Spinal cord (tissue), 10 donors: ENCODE measurements at places on chromosomes 5 and 9.

GRCh38 chr5:67493676-67494075 lies 297.1 kb upstream of the CD180 start:
- peak; percentile 61 for DNase-seq

DNA sequence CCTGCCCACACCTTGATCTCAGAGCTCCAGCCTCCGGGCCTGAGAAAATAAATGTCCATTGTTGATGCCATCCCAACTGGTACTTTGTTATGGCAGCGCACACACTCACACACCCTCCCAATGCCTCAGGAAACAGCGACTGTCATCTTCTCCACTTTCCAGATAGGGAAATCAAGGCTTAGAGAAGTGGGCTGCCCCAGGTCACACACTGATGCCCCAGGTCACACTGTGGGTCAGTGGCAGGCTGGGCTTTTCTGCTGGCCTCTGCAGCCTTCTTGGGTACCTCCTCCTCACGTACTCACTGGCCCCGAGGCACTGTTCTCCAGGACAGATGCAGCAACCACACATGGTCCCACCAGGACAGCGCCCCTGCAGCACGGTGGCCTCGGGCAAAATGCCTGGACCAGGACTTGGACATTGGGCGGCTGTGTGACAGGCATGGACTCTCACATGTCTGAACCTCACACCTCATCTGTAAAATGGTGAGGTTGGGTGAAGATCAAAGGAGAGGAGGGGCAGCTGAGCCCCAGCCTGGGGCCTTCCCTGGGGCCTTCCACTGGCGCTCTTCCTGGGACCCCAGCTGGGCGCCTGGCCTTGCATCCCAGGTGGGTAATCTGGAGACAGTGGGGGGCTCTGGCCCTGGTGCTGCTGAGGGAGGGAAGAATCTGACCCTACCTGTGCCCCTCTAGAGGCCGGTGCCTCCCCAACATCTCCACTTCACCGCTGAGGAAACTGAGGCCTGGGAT lies 156.0 kb downstream of the COL23A1 start:
- no peak for DNase-seq

DNA sequence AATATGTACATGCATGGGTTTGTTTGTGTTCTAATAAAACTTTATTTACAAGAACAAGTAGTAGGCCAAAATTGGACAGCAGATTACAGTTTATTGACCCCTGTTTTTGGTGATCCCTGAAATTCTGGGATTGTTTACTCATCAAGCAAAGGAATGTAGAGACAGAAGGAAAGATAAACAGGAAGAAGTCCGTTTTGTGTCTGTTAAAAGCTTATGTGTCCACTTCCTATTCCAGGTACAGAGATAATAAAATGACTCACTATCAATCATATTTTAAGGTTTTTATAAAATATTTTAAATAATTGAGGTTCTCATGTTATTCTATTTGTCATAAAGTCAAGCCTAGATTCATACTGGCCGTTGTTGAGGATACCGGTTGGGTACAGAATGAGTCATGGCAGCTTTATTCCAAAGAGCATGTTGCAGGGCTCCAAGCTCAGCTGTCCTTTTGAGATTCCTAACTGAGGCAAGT lies 214.9 kb upstream of the DAB2 start:
- no peak for DNase-seq

GRCh38 chr9:124871156-124871561 lies 9.2 kb downstream of the ARPC5L start:
- no peak for DNase-seq

- DNase-seq: no peak
Measured at GRCh38 chr9:108078811-108079210, 589.2 kb upstream of the KLF4 start.

- DNase-seq: no peak
Measured at GRCh38 chr9:110298043-110298605, 39.5 kb downstream of the TXNDC8 start.

- DNase-seq: no peak
Measured at GRCh38 chr9:113516840-113517577, 53.5 kb downstream of the RGS3 start.

DNA sequence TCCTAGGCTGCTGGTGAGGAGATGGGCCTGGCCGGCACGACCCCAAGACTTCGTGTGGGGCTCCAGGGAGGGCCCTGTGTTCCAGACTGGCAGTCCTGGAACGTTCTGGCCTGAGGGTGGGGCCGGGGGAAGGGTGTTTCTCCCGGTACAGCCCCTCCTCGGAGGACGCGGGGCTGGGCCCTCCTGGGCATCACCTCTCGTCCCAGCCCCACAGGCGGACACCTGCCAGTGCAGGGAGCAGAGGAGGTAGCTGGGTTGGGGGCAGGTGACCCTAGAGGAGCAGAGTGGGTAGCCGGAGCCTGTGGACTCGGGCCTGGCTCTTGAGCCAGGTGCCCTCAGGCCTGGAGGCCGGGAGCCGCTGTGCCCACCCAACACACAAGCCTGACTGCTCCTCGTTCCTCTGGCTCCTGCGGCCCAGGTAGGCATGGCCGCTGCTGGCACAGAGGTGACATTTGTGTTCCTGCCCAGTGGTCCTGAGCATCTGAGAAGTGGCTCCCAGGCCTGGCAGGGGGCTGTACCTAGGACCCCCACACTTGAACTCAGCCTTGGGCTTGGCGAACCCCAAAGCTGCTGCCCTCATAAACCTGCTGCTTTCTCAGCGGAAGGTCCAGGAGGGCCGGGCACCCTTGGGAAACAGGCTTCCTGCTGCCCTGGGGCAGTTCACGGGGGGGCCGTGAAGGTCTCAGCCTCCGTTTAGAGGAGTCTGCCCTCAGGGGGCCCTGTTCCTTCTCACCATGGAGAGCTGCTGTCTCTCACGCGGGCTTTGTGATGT lies 817 bp downstream of the SLC6A19 start:
- no peak for DNase-seq

DNA sequence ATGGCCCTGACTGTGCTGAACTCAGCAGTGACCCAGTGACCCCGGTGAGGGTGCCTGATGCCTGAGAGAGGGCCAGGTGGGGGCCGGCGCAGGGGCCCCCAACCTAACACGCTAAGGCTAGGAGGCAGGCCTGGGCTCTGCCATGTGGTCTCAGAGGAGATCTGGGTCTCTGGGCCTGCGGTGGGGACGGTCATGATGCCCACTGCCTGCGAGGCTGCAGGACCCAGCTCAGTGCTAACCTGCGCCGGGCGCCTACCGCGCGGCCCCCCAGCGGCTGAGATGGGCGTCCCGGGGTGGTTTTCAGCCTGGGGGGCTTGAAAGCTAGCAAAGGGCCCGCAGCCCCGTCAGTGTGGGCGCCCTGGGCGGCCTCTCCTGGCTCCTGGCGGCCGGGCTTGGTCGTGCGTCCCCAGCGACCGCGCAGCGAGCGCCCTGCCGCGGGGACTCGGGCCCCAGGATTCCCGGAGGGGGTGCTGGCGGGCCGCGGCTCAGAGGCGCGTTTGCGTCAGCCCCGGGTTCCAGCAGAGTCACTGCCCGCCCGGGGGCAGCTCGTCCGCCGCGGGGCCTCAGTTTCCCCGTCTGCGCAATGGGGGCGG lies 2.5 kb downstream of the EGFL7 start:
- DNase-seq: no peak

DNA sequence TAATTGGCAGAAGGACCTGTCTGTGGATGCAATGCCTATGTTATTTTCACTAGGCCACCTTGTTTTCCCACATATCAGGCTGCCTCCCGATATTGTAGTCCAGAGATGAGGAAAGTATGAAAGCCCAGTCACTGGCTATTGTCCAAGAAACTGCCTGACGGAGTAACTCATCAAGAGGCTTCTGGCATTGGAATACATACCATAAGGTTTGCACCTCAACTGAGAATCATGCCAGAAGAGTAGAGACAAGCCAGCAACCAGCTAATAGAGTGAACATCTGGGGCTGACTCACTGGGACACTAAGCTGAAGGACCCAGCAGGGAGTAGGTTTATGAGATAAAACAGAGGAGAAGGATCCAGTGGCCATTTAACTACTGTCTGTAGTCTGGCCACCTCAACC lies 137.2 kb upstream of the FST start:
- DNase-seq: no peak

DNA sequence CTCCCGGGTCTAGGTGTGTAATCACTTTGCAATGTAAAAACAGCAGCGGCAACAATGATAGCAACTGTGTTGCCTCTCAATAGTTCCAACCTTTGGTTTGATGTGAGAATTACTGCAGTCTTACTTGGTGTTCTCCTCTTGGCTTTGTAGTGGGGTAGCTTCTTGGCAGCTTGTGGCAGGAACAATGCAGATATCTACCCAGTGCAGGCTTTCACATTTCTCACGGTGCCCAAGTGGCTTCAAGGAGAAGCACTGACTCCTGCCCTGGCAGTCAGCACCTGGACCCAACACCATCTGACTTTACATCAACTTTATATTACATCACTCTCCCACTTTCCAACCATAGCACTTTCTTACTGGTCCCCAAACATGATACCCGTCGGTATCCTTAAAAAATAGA lies 28.4 kb upstream of the TIFAB start:
- DNase-seq: no peak

GRCh38 chr5:76475936-76476335 lies 72.9 kb downstream of the IQGAP2 start:
- no peak for DNase-seq

GRCh38 chr9:14270358-14271092 lies 43.4 kb downstream of the NFIB start:
- no peak for DNase-seq

DNA sequence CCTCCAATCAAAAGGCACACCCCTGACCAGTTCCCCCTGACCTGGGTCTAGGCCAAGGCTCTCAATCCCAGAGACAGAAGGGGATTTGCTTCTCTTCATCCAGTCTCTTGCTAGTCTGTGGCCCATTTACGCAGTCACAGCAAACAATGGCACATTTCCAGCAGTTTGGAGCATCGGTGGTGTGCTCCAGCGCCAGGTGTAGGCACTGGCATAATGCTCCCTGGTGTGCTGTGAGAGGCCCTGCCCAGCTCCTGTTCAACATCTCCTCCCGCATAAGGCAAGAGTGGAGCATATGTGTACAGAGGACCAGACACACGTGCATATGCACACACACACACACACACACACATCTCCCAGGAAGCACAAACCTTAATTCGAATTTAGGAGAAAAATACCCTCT lies 79.5 kb upstream of the ERCC6L2 start:
- DNase-seq: no peak

DNA sequence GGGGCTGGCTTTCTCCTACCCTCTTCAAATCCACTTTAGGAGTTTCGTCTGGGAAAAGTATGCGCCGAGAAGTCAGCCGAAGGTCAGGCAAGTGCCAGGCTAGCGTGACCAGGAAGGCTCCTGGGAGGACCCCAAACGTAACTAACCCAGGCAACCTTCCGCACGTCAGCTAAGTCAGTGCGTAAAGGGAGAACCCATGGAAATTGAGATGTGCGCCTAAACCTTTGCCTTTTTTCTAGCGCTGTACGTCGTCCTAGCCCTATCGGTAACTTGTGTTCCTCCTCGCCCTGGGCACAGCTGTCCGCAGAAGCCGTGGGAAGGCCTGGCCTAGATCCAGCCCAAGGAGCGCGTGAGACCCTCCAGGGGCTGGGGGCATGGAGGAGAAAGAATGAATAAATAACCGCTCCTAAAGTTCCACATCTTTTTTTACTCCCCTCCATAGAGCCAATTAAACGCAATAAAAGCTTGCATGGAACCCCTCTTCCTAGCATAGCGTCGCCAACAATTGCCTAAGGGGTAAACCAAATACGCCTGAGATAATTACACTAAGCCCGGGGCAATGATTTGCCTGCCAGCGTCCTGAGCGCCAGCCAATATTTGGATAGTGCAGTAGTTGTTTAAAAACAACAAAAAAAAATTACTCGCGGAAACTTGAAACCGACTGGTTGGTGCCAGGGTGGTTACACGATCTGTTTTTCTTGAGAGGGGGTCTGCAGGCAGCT lies 4.0 kb upstream of the FOXB2 start:
- no peak for DNase-seq

GRCh38 chr9:104784098-104784497 lies 20.2 kb downstream of the NIPSNAP3B start:
- DNase-seq: no peak

DNA sequence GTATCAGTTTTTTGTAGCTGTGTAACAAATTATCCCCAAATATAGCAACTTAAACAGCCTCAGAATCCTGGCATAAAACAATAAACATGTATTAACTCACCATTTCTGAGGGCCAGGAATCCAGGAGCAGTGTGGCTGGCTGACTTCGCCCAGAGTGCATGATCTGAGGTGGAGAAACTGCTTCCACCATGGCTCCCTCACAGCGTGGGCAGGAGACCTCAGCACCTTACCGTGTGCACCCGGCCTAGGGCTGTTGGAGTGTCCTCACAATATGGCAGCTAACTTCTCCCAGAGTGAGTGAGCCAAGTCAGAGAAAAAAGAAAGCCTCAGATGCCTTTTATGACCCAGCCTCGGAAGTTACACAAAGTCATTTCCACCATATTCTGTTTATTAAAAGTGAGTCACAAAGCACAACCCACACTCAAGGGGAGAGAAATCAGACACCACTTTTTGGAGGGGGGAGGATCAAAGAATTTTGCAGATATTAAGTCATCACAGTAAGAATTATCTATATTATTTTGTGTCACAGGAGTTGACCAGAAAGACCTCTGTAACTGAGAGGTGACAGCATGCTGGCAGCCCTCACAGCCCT lies 59.6 kb downstream of the TSTD2 start:
- DNase-seq: no peak

DNA sequence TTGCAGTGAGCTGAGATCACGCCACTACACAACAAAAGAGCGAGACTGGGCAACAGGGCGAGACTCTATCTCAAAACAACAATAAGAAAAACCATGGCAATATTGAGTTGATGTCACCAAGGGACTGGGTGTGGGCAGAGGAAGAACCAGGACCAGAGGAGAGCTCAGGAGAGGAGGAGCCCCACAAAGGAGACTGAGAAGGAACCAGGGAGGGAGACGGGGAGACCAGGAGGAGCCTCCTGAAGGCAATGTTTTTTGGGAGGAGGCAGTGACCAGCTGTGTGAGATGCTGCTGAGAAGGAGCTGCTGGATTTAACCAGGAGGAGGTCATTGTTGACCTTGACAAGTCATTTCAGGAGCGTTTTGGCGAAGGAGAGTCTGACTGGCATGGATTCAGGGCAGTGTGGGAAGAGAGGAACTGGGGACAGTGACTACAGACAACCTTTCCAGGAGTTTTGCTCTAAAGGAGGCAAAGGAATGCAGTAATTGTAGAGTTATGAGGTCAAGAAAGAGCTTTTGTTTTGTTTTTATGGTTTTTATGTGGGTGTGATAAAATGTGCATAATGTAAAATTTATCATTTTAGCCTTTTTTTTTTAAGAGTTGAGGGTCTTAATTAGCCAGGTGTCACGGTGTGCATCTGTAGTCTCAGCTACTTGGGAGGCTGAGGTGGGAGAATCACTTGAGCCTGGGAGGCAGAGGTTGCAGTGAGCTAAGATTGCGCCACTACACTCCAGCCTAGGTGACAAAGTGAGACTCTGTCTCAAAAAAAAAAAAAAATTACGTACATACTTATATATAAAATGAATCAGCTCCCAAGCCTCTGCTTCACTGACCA lies 17.9 kb downstream of the TRUB2 start:
- no peak for DNase-seq

DNA sequence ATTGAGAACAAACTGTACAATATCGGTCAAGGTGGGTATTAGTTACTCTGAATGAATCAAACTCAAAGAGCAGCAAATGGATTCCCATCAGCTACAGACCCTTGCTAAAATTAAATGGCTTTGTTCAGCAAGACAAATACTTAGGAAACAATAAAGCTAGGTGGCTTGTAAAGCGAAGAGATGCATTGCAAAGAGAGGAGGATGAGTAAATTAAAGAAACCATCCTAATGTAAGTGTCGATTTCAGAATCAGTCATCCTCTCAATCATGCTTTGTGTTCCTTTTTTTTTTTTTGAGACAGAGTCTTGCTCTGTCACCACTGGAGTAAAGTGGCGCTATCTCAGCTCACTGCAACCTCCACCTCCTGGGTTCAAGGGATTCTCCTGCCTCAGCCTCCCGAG lies 359.2 kb upstream of the ZNF462 start:
- DNase-seq: no peak

GRCh38 chr9:88874391-88874790 lies 116.9 kb upstream of the S1PR3 start:
- no peak for DNase-seq
